Caco-2 (cell line): ENCODE measurements at places on chromosomes 7 and 10. TPM values are rescaled to one million over a fixed set of nuclear protein-coding genes. Genes with fewer than 3 reads are reported as not detected.
A peak's percentile ranks its signal among the peaks of the same experiment; 100 is the strongest.

GRCh38 chr7:18873734-18874336, 243.6 kb downstream of the TWIST1 start:
- H3K27ac ChIP-seq: no peak overlapping the region
- H3K27me3 ChIP-seq: no peaks in the 10 kb centered on the region
- no peak overlapping the region for H3K4me3 ChIP-seq
- DNase-seq: no peak

GRCh38 chr7:56127241-56127975, 11.2 kb upstream of the NUPR2 start:
- H3K36me3 ChIP-seq: no peaks in the 10 kb centered on the region
- no peak overlapping the region for H3K27ac ChIP-seq
- H3K4me3 ChIP-seq: no peak overlapping the region
- H3K4me1 ChIP-seq: no peaks in the 10 kb centered on the region

RASSF4 gene
- total RNA-seq: 40.8 and 55.6 TPM in 2 replicates

DNA sequence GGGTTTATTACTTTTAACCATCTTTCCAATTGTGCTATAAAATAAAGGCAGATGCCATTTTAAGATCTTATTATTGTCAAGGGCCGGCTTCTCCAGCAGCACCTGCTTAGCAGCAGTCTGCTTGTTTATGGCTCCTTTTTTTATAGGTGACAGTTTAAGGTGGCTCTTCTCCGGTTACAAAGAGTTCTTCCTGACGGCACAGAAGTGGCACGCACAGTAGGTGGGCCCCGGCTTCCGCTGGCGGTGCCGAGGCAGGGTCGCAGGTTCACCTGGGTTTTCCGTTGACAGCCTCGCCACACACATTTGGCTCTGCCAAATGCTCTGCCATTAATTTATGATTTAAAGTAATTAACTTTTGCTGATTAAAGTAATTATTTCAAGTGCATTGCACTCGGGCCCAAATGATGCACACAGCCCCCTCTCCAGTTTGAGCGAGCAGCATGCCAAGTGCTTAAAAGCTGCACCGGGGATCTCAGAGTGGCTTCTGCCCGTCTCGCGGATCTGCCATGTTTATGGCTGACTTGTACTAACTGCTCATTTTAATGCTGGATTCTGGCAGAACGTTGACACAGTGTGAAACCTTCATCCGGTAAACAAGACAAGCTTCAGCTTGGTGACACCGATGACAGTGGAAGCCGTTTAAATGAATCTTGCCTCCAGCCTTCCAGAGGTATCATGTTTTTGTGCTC, 355.1 kb upstream of the MKI67 start:
- no peak overlapping the region for H3K27ac ChIP-seq
- H3K4me3 ChIP-seq: no peak overlapping the region
- no peaks in the 10 kb centered on the region for H3K27me3 ChIP-seq
- no peak for DNase-seq
- H3K4me1 ChIP-seq: no peaks in the 10 kb centered on the region
- H3K36me3 ChIP-seq: no peaks in the 10 kb centered on the region

- H3K36me3 ChIP-seq: no peaks in the 10 kb centered on the region
- no peaks in the 10 kb centered on the region for H3K4me1 ChIP-seq
- no peak overlapping the region for H3K27ac ChIP-seq
- DNase-seq: no peak
These were observed 31.0 kb downstream of the CUX1 start for GRCh38 chr7:101848208-101848951.

DNA sequence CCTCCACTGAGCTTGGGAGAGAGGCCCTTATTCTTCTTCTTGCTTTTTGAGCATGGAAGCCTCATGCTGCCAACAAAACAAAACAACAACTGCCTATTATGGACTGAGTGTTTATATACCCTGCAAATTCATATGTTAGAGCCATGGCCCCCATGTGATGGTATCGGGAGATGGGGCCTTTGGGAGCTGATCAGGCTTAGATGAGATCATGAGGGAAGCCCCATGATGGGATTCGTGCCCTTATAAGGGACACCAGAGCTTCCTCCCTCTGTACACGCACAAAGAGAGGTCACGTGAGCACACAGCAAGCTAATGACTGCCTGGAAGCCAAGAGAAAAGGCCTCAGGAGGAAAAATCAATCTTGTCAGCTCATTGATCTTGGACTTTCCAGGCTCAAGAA, 235.0 kb downstream of the FANK1 start:
- no peaks in the 10 kb centered on the region; the same call in 1 of the 2 replicates for H3K4me1 ChIP-seq
- no peaks in the 10 kb centered on the region for H3K36me3 ChIP-seq

- H3K36me3 ChIP-seq: no peaks in the 10 kb centered on the region
- H3K4me1 ChIP-seq: no peaks in the 10 kb centered on the region
- no peak overlapping the region for H3K4me3 ChIP-seq
These were observed 18.1 kb upstream of the NCAPG2 start for GRCh38 chr7:158722574-158723237.

NANOS1 gene
- 4.6 and 5.9 TPM in 2 replicates for total RNA-seq

- no peaks in the 10 kb centered on the region for H3K36me3 ChIP-seq
- no peak overlapping the region for H3K27ac ChIP-seq
- H3K4me3 ChIP-seq: no peak overlapping the region
- no peaks in the 10 kb centered on the region for H3K27me3 ChIP-seq
- no peaks in the 10 kb centered on the region for H3K4me1 ChIP-seq
These were observed 163.0 kb downstream of the CALN1 start for GRCh38 chr7:72249106-72249505.

DNA sequence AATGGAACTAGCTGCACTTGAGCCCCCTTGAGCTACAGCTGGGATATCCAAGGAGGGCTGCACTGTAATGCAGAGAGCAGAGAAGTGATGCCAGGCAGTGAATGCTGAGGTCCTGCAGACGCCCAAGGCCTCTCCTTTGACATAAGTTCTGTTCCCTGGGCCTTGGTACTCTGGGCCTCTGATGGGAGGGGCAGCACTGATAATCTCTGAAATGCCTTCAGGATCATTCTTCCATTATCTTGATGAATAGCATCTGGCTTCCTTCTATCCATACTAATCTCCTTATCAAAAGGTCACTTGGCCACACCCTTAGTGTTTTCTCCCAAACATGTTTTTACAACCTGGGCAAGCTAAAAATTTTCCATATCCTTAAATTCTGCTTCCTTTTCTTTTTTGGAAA, 6.9 kb downstream of the GRB10 start:
- no peaks in the 10 kb centered on the region for H3K27me3 ChIP-seq
- no peak overlapping the region for H3K4me3 ChIP-seq
- H3K27ac ChIP-seq: no peak overlapping the region
- no peak for DNase-seq
- H3K36me3 ChIP-seq: no peaks in the 10 kb centered on the region

NOLC1 gene
- total RNA-seq: 137 and 147 TPM in 2 replicates

DNA sequence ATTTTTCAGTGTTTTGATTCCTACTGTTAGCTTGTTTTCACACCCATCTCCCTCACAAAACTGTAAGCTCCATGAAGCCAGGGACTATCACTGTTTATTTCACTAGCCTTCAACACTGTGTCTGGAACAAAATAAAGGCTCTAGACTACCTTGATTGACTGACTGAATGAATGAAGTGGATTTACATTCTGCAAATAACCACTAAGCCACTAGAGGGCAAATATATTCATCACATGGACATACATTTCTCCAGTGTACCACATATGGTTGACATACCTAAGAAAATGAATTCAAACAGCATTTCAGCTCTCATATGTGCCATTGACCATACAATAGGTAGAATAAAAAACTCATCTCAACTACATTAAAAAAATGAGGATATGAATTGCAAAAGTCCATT, 185.9 kb downstream of the RAB11FIP2 start:
- H3K4me1 ChIP-seq: no peaks in the 10 kb centered on the region
- no peaks in the 10 kb centered on the region for H3K36me3 ChIP-seq
- H3K4me3 ChIP-seq: no peak overlapping the region
- peak; percentile 17 for DNase-seq
- no peak overlapping the region for H3K27ac ChIP-seq

- no peak overlapping the region for H3K4me3 ChIP-seq
- DNase-seq: no peak
- H3K27me3 ChIP-seq: peaks cover 3% of the 10 kb centered on the region; the same call in 1 of the 2 replicates
- no peaks in the 10 kb centered on the region for H3K4me1 ChIP-seq
- H3K27ac ChIP-seq: no peak overlapping the region
These were observed 49.0 kb downstream of the RPS24 start for GRCh38 chr10:78082636-78083035.

ACSL5 gene
- total RNA-seq: 46.6 and 47.9 TPM in 2 replicates

- no peak overlapping the region for H3K27ac ChIP-seq
- H3K4me3 ChIP-seq: no peak overlapping the region
- no peaks in the 10 kb centered on the region for H3K4me1 ChIP-seq
- H3K36me3 ChIP-seq: no peaks in the 10 kb centered on the region
- H3K27me3 ChIP-seq: no peaks in the 10 kb centered on the region
These were observed 173.6 kb downstream of the ARL4A start for GRCh38 chr7:12861070-12861469.

DOCK1 gene
- 82.2 and 83.5 TPM in 2 replicates for total RNA-seq

GRCh38 chr10:27138277-27138676, 15.9 kb downstream of the YME1L1 start:
- no peak for DNase-seq
- H3K27me3 ChIP-seq: no peaks in the 10 kb centered on the region
- H3K27ac ChIP-seq: no peak overlapping the region
- no peaks in the 10 kb centered on the region for H3K4me1 ChIP-seq

GRCh38 chr7:131371411-131371810, 43.7 kb downstream of the MKLN1 start:
- no peaks in the 10 kb centered on the region for H3K36me3 ChIP-seq
- H3K4me1 ChIP-seq: peaks cover 29% of the 10 kb centered on the region
- DNase-seq: no peak

MEOX2 gene
- not detected in 2 replicates for total RNA-seq

- H3K27me3 ChIP-seq: no peaks in the 10 kb centered on the region
- no peak for DNase-seq
- H3K4me1 ChIP-seq: no peaks in the 10 kb centered on the region
- H3K36me3 ChIP-seq: no peaks in the 10 kb centered on the region
- H3K4me3 ChIP-seq: no peak overlapping the region
These were observed 24.6 kb upstream of the WNT16 start for GRCh38 chr7:121304102-121304658.

DNA sequence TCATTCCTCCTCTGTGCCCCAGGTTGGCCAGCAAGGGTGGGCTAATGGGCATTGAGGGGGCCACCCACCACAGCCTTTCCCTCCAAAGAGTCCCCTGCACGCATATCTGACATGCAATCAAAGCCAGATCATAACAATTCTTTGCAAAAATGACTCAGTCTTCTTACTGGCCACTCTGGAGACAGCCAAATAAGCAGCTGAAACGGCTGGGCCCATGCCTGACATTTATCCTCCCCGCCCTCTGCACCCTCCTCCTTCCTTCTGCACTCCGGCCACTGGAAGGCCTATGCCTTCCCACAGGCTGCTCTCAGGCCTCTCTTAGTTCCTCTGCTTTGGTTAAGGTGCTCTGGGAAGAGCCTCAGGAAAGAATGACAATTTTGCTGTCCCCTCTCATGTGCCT, 29.2 kb upstream of the NPFFR1 start:
- no peak for DNase-seq
- no peaks in the 10 kb centered on the region for H3K36me3 ChIP-seq
- H3K4me3 ChIP-seq: no peak overlapping the region
- H3K27ac ChIP-seq: peak overlapping the region; percentile 47
- no peaks in the 10 kb centered on the region for H3K27me3 ChIP-seq

COL28A1 gene
- total RNA-seq: 6.2 and 7.3 TPM in 2 replicates
